Right hindlimb (tissue), 1 donor: ENCODE measurements at places on chromosomes 11 and 22.
A peak's percentile ranks its signal among the peaks of the same experiment; 100 is the strongest.

DNA sequence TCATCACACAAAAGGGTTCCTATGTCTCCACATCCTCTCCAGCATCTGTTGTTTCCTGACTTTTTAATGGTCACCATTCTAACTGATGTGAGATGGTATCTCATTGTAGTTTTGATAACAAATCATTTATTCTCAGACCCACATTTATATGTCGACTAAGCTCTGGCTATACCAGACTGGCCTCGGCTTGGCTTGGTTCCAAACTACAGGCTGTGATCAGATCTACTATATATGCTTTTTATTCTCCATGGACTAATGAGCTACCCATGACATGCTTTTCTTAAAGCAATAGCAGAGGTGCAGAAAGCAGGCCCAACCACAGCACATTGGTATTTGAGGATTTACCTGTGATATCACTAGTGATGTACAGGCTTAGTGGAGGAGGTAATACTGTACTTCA lies 139.8 kb upstream of the PGR start:
- no peak for DNase-seq

GRCh38 chr11:34250732-34251588 lies 106.8 kb downstream of the ABTB2 start:
- no peak for DNase-seq

DNA sequence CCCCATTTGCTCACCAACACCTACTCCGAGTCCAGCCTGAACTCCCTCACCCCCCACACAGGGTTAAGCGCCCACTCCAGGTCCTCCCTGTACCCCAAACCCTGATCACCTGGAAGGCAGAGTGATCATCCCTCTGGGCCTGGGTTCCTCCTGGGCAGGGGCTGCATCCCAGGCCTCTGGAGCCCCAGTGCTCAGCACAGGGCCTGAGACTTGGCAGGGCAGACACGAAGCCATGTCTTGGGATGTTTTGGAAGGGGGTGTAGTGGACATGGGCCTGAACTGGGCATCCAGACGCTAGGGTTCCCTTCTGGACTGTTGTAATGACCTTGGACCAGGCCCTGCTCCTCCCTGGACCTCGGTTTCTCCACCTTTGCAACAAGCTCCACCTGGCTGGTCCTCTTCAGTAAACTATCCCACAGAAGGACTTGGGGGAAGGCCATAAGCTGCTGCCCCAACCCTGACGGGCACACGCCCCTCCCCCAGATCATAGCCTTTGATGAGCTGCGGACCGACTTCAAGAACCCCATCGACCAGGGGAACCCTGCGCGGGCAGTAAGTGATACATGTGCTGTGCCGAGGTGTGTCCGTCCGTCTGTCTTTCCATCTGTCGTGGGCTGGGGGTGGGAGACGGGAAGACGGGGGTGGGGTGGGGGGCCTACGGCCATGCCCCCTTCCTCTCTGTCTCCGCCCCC lies 3.9 kb downstream of the CNIH2 start:
- DNase-seq: no peak

GRCh38 chr22:17607891-17608521 lies 20.5 kb downstream of the ATP6V1E1 start:
- DNase-seq: no peak

GRCh38 chr11:68009391-68010089 lies 587 bp upstream of the ALDH3B1 start:
- no peak for DNase-seq

DNA sequence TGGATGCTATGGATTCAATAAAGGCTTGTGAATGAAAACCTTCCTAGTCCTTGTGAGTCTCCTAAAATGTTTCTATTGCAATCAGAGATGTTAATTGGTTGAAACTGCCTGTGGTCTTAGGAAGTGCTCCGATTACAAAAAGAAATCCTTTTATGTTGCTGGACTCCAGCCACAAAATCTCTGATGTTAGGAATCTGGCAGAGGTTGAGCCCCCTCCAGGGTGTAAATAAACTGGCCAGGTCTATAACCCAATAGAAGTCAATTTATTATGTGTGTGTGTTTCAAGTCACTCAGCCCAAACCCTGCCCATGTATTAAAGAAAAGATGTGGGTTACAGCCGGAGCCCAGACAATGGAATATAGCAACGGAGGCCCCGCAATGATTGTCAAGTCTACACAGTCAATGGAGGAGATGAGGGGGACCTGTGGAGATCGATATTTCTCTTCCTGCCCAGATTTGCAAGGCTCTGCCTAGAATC lies 218.1 kb upstream of the SORL1-AS1 start:
- DNase-seq: no peak

- peak; percentile 16 for DNase-seq
These were observed 26.4 kb downstream of the CAPN1 start for GRCh38 chr11:65207918-65208784.

DNA sequence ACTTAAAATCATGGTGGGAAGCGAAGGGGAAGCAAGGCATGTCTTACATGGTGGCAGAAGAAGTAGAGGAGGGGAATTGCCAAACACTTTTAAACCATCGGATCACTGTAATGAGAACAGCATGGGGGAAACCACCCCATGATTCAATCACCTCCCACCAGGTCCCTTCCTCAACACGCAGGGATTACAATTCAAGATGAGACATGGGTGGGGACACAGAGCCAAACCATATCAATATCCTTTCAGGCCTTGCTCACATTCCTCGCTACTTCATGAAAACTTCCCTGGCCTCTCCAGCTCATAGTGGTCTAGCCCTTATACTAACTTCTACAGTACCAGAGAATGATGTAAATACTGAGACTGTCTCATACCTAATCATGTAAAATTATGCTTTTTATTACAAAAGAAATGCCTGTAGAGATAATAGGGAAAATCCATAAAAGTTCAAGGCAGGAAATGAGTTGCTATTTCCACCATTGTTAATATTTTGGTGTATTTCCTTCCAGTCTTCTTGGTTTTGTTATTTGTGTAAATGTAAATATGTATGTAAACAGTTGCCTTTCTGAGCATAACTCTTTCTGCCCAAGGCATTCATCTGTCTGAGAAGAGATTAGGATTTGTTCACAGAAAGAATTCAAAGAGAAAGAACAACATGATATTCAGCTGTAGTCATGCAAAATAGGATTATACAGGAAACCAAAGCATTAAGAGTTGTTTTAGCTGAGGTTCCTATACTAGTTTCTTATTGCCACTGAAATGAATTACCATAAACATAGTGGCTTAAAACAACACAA lies 104.3 kb upstream of the LDLRAD3 start:
- DNase-seq: no peak

DNA sequence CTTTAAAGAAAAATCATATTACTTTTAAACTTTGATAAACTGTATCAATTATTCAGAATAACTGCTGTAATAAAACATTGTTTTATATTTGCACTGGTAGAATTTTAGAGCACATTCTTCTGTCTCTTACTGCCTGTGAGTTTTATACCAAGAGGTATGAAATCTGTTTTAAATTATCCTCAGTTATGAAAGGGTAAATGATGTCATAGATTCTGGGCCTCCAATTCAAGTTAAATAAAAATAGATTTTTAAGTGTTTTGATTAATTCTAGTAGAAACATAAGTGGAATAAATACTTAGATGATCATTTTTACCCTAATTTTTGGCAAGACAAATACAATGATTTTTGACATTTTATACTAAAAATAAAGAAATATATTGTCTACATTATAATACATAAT lies 93.0 kb downstream of the GUCY1A2 start:
- no peak for DNase-seq

GRCh38 chr11:94737171-94737611 lies 31.0 kb upstream of the AMOTL1 start:
- no peak for DNase-seq

DNA sequence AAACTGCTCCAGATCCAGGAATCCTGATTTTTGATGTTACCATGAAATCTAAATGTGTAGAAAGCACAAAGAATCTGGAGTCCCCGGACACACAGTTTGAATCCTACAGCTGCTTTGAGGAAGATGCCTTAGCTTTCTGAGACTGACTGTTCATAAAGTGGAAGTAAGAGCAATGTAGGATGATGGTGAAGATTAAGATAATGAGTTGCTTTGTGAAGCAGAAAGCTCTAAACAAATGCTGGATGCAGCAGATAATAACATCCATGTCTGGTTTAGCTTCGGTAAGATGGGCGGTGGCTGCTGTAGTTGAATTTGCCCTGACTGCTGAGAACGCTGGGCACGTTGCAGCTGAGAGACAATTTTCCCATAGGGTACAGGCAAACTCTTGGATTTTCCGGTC lies 20.1 kb downstream of the OVOL1 start:
- no peak for DNase-seq

DNA sequence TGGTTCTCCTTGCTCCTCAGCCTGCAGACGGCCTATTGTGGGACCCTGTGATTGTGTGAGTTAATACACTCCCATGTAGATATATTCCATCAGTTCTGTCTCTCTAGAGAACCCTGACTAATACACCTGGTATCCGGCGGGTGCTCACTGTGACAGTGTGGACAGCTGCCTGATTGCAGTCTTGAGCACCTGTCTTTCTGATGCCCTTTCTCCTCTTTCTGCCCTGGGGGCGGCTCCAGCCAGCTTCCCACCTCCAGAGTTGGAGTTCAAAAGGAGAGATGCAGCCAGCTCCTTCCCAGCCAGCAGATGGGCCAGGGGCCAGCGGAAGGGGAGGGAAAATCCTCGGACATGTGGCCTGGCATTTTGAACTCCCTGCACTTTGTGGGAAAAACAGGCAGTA lies 15.0 kb downstream of the SMIM38 start:
- no peak for DNase-seq

DNA sequence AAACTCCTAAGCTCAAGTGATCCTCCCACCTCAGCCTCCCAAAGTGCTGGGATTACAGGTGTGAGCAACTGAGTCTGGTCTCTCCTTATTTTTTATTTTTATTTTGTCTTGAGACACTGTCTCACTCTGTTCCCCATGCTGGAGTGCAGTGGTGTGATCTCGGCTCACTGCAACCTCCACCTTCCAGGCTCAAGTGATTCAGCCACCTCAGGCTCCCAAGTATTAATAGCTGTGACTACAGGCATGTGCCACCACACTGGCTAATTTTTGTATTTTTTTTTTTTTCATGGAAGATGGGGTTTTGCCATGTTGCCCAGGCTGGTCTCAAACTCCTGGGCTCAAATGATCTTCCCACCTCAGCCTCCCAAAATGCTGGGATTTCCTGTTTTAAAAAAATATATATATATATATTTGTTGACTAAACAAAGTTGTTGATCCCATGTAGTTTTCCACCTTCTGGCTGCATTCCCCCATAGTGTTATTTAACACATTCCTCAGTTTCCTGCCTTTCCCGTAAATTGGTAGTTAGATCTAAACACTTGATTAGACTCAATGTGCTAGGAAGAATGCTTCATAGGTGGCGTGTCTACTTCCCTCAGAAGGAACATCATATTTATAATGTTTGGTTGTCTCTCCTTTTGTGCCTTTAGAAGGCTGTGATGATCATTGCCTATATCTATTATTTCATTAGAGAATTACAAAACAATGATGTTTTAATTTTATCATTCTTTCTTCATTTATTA lies 38.8 kb downstream of the LRRC32 start:
- DNase-seq: no peak

- DNase-seq: no peak
These were observed 3.6 kb upstream of the CCDC81 start for GRCh38 chr11:86370922-86371594.

GRCh38 chr22:30036656-30037055 lies 43.6 kb upstream of the HORMAD2 start:
- no peak for DNase-seq

GRCh38 chr11:122788781-122789535 lies 49.3 kb upstream of the CRTAM start:
- DNase-seq: no peak

DNA sequence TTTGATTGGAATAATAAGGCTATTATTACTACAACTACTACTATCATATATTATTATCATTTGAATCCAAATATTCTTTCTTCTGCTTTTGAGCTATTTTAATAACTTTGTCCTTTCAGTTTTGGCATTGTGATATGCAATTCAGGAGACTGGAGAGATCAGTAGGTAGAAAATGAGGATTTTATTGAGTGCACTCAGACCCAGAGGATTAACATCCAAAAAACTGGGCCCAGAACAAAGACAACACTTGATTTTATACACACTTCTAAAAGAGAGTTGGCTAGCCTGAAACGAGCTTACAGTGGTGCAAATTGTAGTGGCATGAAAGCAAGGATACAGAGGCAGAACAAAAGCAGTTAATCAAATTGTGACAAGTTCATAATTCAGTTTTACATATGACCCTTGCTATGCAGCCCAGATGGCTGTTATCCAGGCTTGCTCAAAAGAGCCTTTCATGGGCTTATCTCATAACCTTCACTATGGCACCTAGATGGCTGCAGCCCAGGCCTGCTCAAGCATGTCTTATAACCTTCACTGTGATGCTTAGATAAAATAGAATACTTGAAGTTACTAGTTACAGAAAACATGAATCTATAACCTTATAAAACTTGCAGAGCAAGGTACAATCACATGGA lies 796.3 kb upstream of the RAG2 start:
- no peak for DNase-seq

GRCh38 chr11:83256602-83257340 lies 29.4 kb downstream of the CCDC90B start:
- DNase-seq: no peak

- DNase-seq: no peak
These were observed 83.6 kb upstream of the BLID start for GRCh38 chr11:122199661-122200060.

DNA sequence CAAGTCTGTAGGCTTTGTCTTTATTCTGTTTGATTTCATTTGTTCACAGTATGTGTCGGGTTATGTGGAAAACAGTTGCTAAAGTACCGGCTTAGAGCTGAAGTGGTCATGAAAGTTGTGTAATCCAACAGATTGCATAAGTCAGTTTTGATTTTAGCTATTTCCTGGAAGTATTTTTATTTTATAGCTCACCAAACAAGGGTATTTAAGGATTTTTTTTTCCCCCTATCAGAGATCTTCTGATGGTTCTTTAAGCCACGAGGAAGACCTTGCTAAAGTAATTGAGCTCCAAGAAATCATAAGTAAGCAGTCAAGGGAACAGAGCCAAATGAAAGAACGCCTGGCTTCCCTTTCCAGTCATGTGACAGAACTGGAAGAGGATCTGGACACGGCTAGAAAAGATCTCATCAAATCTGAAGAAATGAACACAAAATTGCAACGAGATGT lies 55.9 kb downstream of the PPFIA1 start:
- no peak for DNase-seq

- peak; percentile 85 for DNase-seq
These were observed 1.1 kb downstream of the MTFP1 start for GRCh38 chr22:30426388-30427353.

GRCh38 chr22:22079404-22080148 lies 97.0 kb upstream of the TOP3B start:
- DNase-seq: no peak

- DNase-seq: no peak
These were observed 66.0 kb upstream of the TENM4 start for GRCh38 chr11:79506734-79507344.

DNA sequence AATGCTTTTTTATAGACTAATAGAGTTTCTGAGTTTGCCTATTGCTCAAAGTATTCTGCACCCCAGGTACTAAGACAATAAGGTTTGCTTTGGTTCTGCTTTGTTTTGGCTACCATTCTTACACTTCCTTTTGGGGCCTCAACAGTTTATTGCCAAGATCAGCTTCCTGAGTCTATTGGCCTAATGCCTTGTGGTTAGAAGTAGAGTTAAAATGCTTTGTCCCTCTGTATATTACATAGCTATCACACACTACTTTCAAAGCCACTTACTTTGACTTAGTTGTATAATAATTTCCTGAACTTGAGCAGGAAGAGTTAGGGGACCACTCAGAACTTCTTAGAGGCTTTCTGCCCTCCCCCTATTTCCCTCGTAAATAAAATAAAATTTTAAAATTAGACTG lies 96.5 kb downstream of the DLG2 start:
- peak; percentile 24 for DNase-seq
